Omental fat pad (tissue), 4 donors: ENCODE measurements at places on chromosomes 16 and 17. TPM values are rescaled to one million over a fixed set of nuclear protein-coding genes. Genes with fewer than 3 reads are reported as not detected.

GRCh38 chr16:55510185-55510805 is 1.4 kb downstream of the LPCAT2 start:
- DNase-seq, result no peak

DNA sequence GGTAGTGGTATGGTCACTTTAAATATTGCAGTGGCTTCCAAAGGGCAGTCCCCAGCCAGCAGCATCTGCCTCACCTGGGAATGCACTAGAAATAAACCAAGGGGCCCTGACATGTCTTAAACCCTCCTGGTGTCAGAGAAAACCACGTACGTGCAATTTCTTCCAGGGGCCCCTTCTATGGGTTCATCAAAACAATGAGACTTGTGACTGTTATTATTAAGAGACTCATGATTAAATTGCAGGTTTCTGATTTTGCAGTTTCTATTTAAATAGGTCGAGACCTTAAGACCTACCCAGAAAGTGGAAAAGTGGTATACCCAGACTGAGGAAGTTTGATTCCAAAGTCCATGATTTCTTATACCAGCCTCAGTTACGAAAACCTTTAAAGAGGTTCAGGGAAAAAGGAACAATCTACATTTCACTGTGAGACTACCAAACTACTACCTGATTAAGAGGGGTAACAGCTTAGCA is 746 bp upstream of the POLG2 start:
- no peak for DNase-seq

DNA sequence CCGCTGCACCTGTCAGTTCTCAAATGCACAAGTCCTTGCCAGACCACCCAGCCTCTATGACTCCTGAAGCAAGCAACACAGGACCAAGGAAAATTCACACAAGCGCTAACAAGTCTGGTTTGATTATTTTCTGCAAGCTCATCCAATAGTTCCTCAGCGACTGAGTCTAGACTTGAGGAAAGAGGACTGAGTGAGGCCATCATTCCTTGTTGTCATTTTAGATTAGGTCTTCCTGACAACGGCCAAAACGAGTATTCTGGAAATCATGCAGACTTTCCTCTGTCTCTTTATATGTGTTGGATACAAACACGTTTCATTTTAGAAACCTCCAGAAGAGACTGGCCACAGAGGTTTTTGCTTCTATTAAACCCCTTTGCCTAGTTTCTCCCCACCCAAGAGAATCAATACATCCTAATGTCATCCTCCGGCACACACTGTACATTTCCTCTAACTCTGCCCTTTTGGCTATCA is 561 bp downstream of the CCDC47 start:
- no peak for DNase-seq

- no peak for DNase-seq
Observed at GRCh38 chr16:57711-58110, 4.1 kb downstream of the SNRNP25 start.

GRCh38 chr17:66576473-66576872 is 258.4 kb upstream of the CACNG5 start:
- DNase-seq, result no peak

- no peak for DNase-seq
Observed at GRCh38 chr16:29809850-29810698, 1.9 kb upstream of the PRRT2 start.

DNA sequence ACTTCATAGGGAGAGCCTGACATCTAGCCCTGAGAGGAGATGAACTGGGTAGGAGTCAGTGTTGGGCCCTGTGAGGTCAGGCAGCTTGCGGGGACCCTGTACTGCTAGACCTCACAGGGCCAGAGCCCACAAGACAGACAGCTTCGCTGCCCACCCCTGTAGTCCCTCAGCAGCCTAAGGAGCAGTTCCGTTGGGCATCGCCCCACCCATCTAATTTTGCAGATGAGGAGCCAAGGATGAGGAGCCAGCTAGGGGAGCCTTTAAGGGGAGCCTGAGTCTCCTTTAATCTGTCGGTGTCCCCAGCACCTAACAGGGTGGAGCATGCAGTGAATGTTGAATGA is 755 bp upstream of the TUFM start:
- DNase-seq, result no peak

GRCh38 chr17:75691801-75692626 is 24.9 kb downstream of the SAP30BP start:
- DNase-seq, result no peak

- DNase-seq, result no peak
Observed at GRCh38 chr16:61364990-61365389, 671.2 kb downstream of the CDH8 start.

- no peak for DNase-seq
Observed at GRCh38 chr17:45226576-45226975, 4.9 kb downstream of the FMNL1 start.

GRCh38 chr17:19271780-19272357 is 34.7 kb downstream of the EPN2 start:
- DNase-seq, result no peak

DNA sequence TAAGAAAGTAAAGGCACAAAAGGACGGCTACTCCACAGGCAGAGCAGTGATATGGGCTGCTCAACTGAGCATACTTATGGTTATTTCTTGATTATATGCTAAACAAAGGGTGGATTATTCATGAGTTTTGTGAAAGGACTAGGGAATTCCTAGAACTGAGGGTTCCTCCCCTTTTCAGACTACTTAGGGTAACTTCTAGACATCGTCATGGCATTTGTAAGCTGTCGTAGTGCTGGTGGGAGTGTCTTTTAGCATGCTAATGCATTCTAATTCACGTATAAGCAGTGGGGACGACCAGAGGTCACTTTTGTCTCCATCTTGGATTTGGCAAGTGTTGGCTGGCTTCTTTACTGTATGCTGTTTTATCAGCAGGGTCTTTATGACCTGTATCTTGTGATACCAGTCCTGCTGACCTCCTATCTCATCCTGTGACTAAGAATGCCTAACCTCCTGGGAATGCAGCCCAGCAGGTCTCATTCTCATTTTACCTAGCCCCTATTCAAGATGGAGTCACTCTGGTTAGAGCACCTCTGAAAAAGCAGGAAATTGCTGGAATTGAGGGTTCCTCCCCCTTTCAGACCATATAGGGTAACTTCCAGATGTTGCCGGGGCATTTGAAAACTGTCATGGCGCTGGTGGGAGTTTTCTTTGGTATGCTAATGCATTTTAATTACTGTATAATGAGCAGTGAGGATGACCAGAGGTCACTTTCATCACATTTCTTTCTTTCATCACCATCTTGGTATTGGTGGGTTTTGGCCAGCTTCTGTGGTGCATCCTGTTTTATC is 388.5 kb downstream of the XYLT1 start:
- no peak for DNase-seq

- DNase-seq, result no peak
Observed at GRCh38 chr16:66885491-66885890, 5.2 kb downstream of the PDP2 start.

- DNase-seq, result peak; percentile 41
Observed at GRCh38 chr16:89909777-89910716, 8.6 kb upstream of the MC1R start.

Gene NQO1
- total RNA-seq, result 377 TPM

Gene MYH1
- total RNA-seq, result not detected

Gene ZSCAN10
- not detected for total RNA-seq

Gene OR1A1
- total RNA-seq, result not detected
